ENCODE measurements at places on chromosomes 1 and 21.

GRCh38 chr1:226948996-226949395 is 8.9 kb downstream of the COQ8A start:
- DNase-seq, result peak; percentile 74

DNA sequence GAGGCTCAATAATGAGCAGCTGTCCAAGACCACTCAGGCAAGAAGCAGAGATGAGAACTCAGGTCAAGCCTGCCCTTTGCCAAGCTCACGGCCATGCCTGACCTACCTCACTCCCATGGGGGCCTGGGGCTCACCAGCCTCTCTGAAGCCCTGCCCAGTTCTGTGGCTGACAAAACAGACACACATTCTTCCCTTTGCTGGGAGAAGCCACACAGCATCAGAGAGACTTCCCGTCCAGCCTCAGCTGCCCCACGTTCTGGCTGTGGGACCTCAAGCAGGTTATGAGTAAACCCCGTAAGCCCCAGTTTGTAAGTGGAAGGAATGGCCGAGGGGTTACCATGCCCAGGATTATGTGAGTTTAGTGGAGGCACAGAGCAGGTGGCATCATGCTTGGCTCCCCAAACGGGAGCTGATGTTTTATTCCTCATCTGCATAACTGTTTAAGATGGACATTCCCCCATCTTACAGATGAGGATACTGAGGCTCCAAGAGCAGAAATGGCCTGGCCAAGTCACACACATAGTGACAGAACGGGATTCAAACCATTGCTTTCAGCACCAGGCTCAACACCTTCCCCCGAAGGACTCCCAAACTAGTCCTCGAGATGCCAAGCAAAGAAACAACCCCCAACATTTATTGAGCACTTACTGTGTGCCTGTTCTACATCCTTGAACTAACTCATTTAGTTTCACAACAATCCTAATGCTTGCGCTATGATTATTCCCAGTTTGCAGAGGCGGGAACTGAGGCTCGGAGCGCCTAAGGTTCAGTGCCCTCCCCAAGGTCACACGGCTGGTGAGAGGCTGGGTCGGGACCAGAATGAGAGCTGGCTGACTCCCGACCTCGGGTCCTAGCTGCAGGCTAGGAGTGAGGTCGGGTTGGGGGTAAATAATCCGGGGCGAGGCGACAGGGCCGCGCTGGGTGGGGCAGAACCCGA is 49.1 kb upstream of the LAPTM5 start:
- no peak for DNase-seq

GRCh38 chr1:223618680-223619079 is 46.8 kb downstream of the CAPN8 start:
- DNase-seq, result no peak

GRCh38 chr1:41362749-41363590 is 1.7 kb downstream of the FOXO6 start:
- DNase-seq, result no peak

GRCh38 chr1:55803429-55803828 is 588.3 kb upstream of the USP24 start:
- no peak for DNase-seq

- DNase-seq, result no peak
Measured at GRCh38 chr1:157312082-157312812, 174.1 kb upstream of the ETV3 start.

DNA sequence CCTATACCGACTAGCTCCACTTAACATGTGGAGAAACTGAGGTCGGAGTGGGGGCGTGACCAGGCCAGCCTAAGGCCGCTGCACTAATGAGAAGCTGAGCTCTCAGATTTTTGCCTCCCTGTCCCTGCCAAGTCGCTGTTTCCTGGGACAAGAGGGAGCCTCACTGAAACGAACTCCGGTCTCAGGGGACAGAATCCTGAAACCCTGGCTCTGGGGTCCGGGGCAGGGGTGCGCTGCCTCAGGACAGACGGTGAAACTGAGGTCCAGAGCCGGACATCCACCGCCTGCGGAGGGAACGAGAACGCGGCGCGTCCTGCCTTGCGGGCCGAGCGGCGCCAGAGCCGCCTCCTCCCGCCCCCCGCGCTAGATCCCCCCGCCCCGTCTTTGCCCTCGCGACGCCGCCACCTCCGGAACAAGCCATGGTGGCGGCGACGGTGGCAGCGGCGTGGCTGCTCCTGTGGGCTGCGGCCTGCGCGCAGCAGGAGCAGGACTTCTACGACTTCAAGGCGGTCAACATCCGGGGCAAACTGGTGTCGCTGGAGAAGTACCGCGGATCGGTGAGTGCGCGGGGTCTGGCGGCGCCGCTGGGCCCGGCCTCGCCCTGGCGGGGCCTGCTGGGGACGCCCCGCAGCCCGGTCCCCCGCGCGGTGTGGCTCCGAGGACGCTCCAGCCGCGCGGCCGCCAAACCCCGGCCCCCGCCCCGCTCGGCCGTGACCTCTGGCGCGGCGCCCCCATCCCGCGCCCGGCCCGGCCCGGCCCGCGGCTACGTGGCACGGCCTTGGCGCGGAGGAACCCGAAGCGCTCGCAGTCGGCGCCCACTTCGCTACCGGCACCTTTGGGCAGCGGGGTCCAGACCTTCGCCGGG is at the start of gene GPX7:
GPX7 (plus strand) TSS at position 381 of the 865 bp plus-strand sequence; CDS start at position 420, 39 bp downstream.
- no peak for DNase-seq

GRCh38 chr1:56287721-56288120 is 291.6 kb downstream of the PLPP3 start:
- DNase-seq, result no peak

All from lower leg skin (tissue), 4 donors.